ENCODE measurements at places on chromosomes 3 and 15.

DNA sequence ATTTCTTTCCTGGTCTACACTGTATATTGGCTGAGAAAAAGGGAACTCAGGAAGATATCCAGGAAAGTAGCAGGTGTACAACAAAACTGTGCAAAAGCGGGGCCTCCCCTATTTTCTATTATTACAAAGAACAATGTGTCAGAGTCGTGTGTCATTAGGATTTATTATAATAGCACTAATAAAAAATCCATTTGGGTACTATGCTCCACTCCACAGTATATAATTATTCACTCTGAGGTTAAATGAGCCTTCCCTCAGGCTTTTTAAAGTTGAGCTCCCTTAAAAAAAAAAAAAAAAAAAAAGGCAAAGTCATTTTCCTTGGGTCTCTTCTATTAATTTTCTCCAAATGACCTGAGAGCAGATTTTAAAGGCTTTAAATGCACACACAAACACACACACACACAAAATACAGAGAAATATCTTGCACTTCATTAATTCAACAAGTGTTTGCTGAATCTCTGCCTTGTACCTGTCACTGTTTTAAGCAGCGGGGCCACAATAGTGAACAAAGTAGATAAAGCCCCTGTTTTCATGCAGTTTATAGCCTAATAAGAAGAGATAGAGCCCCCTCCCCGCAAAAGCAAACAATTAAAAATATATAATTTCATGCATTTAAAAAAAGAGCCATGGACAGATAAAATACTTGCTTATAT lies 1.3 kb upstream of the DPP8 start:
- DNase-seq, result no peak
- H3K4me1 ChIP-seq, result peaks cover 20% of the 10 kb centered on the region
- no peaks in the 10 kb centered on the region for H3K27me3 ChIP-seq
- H3K36me3 ChIP-seq, result peaks cover 8% of the 10 kb centered on the region

DNA sequence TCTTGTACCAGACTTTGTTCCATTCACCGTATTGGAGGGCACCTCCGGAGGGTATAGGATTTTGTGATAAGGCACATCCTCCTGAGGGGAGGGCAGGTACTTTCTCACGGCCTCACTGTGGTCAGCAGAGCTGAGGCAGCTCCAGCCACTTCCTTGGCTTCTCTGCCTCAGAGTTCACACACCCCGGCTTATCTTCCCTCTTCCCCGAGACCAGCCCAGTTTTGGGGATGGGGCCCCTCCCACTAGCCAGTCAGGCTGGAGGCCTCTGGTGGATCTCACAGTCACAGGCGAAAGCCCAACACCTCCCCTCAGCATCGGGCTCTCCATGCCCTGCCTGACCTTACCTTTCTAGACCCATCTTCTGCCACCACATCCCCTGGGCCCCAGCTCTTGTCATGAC lies 316.2 kb upstream of the CTDSPL start:
- no peak overlapping the region for H3K4me3 ChIP-seq
- no peak overlapping the region for H3K27ac ChIP-seq
- H3K36me3 ChIP-seq, result no peaks in the 10 kb centered on the region
- peaks cover 22% of the 10 kb centered on the region for H3K27me3 ChIP-seq
- no peak for DNase-seq
- no peaks in the 10 kb centered on the region for H3K4me1 ChIP-seq

- peak overlapping the region; percentile 69 for H3K27ac ChIP-seq
- H3K27me3 ChIP-seq, result no peaks in the 10 kb centered on the region
- DNase-seq, result no peak
These were observed 17.8 kb downstream of the CDV3 start for GRCh38 chr3:133591271-133591742.

DNA sequence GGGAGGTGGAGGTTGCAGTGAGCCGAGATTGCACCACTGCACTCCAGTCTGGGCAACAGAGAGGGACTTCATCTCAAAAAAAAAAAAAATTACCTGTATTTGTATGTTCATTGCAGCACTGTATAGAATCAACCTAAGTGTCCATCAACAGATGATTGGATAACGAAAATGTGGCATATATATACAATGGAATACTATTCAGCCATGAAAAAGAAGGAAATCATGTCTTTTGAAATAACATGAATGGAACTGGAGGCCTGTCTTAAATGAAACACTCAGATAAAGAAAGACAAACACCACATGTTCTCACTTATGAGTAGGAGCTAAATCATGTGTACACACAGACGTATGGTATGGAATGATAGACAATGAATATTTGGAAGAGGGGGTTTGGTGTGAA lies 59.4 kb upstream of the MEF2A start:
- no peaks in the 10 kb centered on the region for H3K36me3 ChIP-seq
- H3K4me1 ChIP-seq, result no peaks in the 10 kb centered on the region
- no peak overlapping the region for H3K4me3 ChIP-seq
- H3K27me3 ChIP-seq, result peaks cover 31% of the 10 kb centered on the region
- H3K27ac ChIP-seq, result no peak overlapping the region
- DNase-seq, result no peak

- no peaks in the 10 kb centered on the region for H3K4me1 ChIP-seq
- no peak overlapping the region for H3K27ac ChIP-seq
- H3K4me3 ChIP-seq, result no peak overlapping the region
- no peaks in the 10 kb centered on the region for H3K36me3 ChIP-seq
These were observed 743.9 kb upstream of the GOLIM4 start for GRCh38 chr3:168839653-168840052.

DNA sequence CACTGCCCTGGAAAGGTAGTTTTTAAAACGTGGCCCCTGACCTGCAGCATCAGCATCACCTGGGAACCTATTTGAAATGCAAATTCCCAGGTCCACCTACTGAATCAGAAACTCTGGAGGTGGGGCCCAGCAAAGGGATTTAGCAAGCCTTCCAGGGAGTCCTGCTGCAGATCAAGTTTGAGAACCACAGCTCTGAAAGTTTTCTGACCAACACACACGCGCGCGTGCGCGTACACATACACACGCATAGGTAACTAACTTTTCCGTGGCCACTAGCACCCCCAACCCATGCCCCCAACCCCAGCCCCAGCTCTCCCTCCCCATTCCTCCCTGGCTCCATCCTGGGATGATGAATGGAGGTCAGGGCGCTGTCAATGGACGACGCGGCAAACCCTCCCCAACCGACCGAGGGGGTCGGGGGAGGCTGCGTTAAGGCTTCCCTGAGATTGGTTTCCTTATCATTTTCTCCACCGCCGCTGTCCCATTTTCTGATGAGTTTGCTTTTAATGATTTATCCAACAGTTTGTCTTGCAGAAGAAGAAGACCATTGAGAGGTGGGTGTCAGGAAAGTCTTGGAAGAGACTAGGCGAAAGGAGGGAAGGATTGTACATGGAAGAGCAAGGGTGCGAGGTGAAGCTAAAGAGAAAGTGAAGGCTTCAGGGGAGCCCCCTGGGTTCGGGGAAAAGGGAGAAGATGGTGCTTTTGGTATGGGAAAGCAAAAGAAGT lies 590 bp upstream of the BOC start:
- H3K36me3 ChIP-seq, result peaks cover 2% of the 10 kb centered on the region
- H3K4me1 ChIP-seq, result peaks cover 15% of the 10 kb centered on the region
- peak overlapping the region; percentile 48 for H3K4me3 ChIP-seq
- H3K27me3 ChIP-seq, result peaks cover 87% of the 10 kb centered on the region
- no peak overlapping the region for H3K27ac ChIP-seq

- no peak overlapping the region for H3K4me3 ChIP-seq
- no peaks in the 10 kb centered on the region for H3K36me3 ChIP-seq
- peaks cover 9% of the 10 kb centered on the region for H3K27me3 ChIP-seq
- H3K27ac ChIP-seq, result no peak overlapping the region
These were observed 16.9 kb downstream of the MRPL46 start for GRCh38 chr15:88450125-88450798.

DNA sequence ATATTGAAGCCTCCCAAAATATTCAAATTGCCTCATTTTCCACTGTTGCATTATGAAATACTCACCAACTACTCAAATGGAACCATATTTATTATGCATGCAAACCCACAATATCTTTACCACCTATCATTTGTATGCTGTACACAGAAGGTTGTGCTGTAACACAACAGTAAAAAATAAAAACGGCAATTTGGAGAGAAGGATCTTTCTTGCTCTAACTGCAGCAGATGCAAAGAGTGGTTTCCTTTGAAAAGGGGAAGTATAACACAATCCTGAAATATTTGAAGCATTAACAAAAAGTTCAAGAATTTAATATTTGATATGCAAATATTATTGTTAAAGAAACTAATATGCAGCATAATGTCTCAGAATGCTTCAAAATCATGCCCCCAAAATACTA lies 244.5 kb upstream of the SUCLG2 start:
- H3K27me3 ChIP-seq, result peaks cover 11% of the 10 kb centered on the region
- no peak overlapping the region for H3K27ac ChIP-seq
- H3K4me1 ChIP-seq, result no peaks in the 10 kb centered on the region
- no peaks in the 10 kb centered on the region for H3K36me3 ChIP-seq
- no peak overlapping the region for H3K4me3 ChIP-seq

DNA sequence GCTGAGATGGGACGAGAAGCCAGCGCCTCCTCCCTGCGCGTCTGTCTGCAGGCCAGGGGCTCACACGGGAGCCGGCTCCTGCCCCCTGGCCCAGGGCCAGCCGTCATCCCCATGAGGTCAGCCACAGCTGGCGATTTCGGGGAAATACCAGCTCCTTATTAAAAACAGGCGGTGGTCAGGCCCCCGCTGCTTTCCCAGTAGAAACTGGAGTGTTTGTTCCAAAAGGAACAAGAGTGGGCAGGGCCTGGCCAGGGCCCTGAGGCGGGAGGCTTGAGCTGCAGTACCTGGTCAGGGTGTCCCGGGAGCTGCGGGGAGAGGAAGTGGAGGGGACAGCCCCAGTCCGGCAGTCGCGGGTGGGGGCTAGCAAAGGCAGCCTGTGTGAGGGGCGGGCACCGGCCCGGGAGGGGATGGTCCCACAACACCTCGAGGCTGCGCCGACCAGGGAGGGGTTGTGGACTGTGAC lies 17.8 kb downstream of the MYL3 start:
- H3K4me3 ChIP-seq, result peak overlapping the region; percentile 83
- DNase-seq, result no peak
- H3K27ac ChIP-seq, result peak overlapping the region; percentile 46
- H3K36me3 ChIP-seq, result peaks cover 1% of the 10 kb centered on the region
- H3K4me1 ChIP-seq, result peaks cover 7% of the 10 kb centered on the region

DNA sequence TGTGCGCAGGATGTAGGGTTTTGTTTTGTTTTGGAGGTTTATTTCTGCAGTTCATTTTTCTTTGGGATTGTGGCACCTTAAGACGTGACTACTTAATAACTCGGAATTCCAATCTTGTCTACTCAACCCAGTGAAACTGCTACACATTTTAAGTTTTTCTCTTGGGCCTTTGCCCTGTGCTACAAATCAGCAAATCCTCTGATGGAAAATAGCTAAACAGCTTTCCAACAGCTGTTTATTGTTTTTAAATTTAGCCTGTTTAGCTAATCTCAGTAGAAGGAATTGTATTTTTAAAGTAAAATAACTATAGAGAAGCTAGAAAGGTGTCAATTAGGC lies 48.4 kb downstream of the OPA1 start:
- H3K4me3 ChIP-seq, result no peak overlapping the region
- H3K27ac ChIP-seq, result no peak overlapping the region
- H3K27me3 ChIP-seq, result no peaks in the 10 kb centered on the region

DNA sequence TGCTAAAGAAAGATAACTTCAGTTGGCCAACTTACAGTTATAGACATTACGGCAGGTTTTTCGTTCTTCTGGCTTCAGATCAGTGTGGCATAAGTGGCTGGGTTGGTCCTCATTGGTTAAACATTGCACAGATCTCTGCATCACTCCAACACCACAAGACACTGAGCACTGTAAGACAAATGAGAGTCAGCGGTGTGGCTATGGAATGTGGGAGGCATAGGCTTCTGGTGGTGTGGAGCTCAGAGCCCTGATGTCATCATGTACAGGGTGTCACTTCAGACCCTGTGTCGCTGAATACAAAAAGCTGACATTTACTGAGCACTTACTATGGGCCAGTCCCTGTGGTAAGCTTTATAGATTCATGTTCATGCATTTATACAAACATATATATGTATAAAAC lies 146.0 kb downstream of the ADAMTS9 start:
- H3K27me3 ChIP-seq, result no peaks in the 10 kb centered on the region
- no peaks in the 10 kb centered on the region for H3K4me1 ChIP-seq
- H3K36me3 ChIP-seq, result no peaks in the 10 kb centered on the region
- H3K27ac ChIP-seq, result no peak overlapping the region

GRCh38 chr15:76936671-76937070 lies 5.1 kb downstream of the RCN2 start:
- H3K4me1 ChIP-seq, result peaks cover 19% of the 10 kb centered on the region
- H3K27ac ChIP-seq, result no peak overlapping the region
- H3K27me3 ChIP-seq, result no peaks in the 10 kb centered on the region

GRCh38 chr3:30324587-30324986 lies 281.8 kb upstream of the TGFBR2 start:
- H3K4me3 ChIP-seq, result no peak overlapping the region
- peaks cover 3% of the 10 kb centered on the region for H3K4me1 ChIP-seq
- no peaks in the 10 kb centered on the region for H3K27me3 ChIP-seq
- H3K27ac ChIP-seq, result no peak overlapping the region
- H3K36me3 ChIP-seq, result no peaks in the 10 kb centered on the region

DNA sequence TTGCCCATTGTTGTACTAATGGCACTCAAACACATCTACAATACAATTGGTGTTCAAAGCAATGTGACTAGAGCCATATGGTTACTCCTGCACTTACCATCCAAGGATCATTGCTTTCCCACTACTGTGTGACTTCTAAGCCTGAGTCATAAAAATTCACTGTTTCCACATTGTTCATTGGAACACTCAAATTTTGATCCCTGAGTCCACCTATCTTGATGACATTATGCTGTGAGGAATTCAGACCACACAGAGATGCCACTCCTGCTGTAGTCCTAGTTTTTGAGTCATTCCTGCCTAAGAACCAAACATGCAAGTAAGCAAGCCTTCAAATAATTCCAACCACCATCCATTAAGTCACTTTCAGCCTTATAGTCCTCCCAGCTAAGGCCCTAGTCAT lies 176.2 kb downstream of the EFHB start:
- H3K4me1 ChIP-seq, result no peaks in the 10 kb centered on the region
- no peak overlapping the region for H3K27ac ChIP-seq
- no peak for DNase-seq
- no peaks in the 10 kb centered on the region for H3K36me3 ChIP-seq
- H3K4me3 ChIP-seq, result no peak overlapping the region

DNA sequence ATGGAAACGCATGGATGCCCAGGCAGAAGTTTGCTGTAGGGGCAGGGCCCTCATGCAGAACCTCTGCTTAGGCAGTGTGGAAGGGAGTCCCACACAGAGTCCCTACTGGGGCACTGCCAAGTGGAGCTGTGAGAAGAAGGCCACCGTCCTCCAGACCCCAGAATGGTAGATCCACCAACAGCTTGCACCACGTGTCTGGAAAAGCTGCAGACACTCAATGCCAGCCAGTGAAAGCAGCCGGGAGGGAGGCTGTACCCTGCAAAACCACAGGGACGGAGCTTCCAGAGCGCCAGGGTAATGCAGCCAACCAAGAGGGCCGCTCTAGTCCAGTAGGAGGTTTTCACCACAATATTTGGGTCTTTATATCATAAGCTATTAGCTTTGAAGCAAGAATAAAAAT lies 97.1 kb upstream of the IQSEC1 start:
- no peak for DNase-seq
- H3K4me3 ChIP-seq, result no peak overlapping the region
- no peaks in the 10 kb centered on the region for H3K36me3 ChIP-seq
- H3K27ac ChIP-seq, result no peak overlapping the region
- H3K4me1 ChIP-seq, result no peaks in the 10 kb centered on the region

- no peaks in the 10 kb centered on the region for H3K27me3 ChIP-seq
- H3K4me3 ChIP-seq, result no peak overlapping the region
- no peak for DNase-seq
- no peaks in the 10 kb centered on the region for H3K4me1 ChIP-seq
- peaks cover 27% of the 10 kb centered on the region for H3K36me3 ChIP-seq
These were observed 55.9 kb downstream of the NGLY1 start for GRCh38 chr3:25727316-25727715.
